Skeletal muscle cell (primary cell): ENCODE measurements at places on chromosomes 3 and 15.

DNA sequence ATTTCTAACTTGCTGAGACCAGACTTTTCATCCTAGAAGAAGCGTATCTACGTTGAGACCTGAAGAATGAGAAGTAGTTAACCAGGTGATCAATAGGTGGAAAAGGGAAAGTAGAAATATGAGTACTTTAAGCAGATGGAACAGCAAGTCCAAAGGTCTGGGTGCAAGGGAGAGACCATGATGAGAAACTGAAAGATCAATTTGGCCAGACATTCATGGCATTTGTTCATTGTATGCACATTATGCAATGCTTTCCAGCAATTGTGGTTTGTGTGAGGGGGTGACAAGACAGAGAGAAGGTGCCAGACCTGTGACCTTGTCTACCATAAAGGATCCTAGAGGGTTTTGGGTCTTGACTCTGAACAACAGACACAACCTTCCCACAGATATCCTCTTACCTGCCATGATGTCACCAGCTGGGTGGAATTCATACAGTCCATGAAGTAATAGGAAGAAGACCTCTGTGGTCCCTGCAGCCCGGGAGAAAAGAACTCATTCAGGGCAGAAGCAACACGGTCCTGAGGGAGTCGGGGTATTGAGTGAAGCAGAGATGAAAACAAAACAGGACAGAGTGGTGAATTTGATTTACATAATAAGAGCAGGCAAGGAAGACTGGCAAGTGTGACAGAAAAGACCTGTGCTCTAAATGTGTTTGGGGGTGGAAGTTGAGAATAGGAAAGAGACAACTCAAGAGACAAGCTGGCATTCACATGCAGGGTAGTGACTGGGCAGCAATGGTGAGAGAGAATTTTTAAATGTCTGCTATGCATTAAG lies 63.4 kb upstream of the PSMD6 start:
- DNase-seq: no peak

DNA sequence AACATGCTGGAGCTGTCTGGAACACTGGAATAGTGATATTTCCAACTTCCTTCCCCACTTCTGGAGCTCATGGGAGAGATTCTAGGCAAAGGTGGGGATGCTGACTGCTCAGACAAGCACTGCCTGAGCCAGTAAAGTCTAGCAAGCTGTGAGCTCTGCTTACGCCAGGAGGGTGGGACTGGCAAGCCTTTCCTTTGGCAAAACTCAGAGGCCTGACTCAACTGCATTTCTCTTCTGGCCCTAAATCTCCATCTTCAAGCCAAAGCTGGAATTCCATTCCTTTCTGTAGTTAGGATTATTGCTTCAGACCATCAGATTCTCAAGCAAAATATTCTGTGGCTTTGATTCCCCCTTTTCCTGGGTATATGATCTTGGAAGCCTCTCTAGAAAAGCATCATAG lies 20.3 kb upstream of the EPB42 start:
- DNase-seq: no peak

- peak; percentile 56 for DNase-seq
Measured at GRCh38 chr3:114383875-114384557, 90.2 kb downstream of the TIGIT start.

DNA sequence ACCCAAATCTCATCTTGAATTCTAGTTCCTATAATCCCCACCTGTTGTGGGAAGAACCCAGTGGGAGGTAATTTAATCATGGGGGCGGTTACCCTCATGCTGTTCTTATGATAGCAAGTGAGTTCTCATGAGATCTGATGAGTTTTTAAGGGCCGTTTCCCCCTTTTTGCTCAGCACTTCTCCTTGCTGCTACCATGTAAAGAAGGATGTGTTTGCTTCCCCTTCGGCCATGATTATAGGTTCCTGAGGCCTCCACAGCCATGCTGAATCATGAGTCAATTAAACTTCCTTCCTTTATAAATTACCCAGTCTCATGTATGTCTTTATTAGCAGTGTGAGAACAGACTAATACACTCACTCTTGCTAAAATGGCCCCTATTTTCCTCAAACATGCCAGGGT lies 374.7 kb downstream of the TUSC7 start:
- DNase-seq: no peak
